ENCODE measurements at places on chromosomes 5 and 9.

GRCh38 chr5:172133359-172134029 lies 54.5 kb downstream of the STK10 start:
- no peak for DNase-seq

DNA sequence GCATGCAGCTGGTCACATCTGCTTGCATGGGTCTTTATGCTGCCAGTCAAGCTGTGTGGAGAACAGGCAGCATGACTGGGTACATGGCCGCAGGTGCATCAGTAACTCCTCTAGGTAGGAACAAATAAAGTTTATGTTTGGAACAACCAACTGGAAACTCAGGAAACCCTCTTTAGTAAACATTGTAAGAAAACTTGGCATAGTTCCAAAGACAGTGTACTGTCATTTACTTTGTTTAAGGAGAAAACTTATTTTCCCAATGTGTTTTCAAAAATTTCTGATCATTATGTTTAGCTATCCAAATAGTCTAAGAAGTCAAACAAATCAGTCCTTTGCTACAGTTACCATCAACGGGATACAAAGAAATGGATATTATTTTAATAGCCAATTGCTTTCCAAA lies 386.0 kb downstream of the CHSY3 start:
- DNase-seq = no peak

GRCh38 chr9:91001146-91001611 lies 199.6 kb downstream of the SYK start:
- no peak for DNase-seq

DNA sequence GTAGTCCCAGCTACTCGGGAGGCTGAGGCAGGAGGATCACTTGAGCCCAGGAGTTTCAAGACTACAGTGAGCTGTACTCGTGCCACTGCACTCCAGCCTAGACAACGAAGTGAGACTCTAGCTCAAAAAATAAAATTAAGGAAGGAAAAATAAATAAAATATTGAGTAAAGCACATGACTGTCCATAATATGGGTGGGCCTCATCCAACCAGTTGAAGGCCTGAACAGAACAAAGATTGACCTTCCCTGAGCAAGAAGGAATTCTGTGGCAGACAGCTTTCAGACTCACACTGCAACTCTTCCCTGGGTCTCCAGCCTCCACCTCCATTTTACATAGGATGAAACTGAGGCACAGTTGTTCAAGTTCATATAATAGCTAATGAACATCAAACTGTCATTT lies 72.3 kb downstream of the RAD23B start:
- DNase-seq = no peak

DNA sequence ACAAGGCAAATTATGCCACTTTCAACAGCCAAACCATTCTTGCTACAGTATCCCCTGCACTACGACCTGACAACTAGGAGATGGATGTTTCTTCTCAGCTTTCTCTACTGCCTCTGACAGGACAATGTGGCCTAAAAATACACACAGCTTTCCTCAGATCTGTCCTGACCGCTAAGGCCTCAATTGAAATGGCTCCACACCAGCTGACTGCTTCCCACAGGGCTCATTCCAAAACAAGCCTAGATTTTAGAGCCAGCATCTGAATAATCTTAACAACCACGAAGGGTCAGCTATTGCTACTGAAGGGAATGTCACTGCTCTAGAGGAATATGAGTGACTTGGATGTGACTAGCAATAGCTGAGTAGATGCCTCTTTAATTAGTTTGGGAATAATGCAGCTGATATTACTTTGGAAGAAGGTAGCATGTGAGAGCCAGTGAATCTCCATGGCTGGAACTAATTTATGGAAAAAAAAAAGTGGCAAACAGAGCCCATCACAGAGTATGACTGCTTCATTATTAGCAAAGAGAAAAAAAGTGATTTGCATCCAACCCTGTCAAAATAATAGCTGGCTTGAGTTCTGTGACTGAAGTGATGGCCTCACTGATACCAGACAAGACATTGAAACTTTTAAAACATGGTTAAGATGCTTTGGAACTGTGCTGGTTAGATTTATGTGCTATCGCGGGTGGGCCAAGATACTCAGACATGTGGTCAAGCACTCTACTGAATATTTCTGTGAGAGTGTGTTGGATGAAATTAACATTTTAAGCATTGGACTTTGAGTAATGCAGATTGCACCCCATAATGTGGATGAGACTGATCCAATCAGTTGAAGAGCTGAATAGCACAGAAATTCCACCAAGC lies 450.2 kb downstream of the NR2F1-AS1 start:
- DNase-seq = no peak

- DNase-seq = peak; percentile 10
Observed at GRCh38 chr9:112819635-112820496, 69.3 kb downstream of the SNX30 start.

DNA sequence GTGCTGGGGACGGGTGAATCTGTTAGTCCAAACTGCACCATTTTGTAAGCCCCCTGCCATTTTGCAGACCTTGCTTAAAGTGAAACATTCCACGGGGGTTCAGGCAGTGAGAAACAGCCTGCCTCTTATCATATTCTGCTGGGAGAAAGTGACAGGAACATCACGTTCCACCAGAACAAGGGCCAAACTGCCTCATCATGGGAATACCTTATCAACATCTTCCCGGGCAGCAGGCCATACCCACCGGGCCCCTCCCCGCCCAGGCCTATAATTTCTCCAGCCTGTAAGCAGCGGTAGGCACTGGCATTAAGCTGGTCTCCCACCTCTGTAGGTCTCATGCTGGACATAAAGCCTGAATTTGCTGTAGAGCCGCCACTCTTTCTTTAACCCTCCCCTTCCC lies 1.5 kb upstream of the CFAP77 start:
- no peak for DNase-seq

DNA sequence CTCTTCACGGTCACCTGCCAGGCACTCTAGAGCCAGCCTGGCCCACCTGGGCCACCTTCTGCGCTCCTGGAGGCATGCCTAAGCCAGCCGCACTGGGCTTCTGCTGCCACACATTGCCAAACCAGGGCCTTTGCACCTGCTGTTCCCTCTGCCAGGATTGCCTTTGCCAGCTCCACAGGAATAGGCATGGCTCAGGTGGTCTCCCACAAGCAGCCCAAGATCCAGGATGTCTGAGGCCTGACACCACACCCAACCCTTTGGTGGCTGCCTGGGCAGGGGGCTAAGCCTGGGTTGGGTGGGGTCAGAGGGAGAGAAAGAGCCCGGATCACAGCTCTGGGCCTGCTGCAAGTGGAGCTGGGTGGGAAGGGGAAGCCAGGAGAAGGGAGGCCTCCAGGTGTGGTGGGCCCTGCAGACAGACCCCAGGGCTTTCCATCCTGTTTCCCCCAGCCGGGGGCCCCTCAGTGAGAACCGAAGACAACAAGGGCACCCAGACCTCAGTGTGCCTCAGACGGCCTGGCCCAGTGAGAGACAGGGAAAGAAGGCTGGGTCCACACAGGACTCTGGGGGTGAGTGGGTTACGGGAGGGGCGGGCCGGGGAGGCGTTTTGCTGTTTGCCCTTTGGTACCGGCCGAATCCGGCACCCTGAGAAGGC lies 672 bp upstream of the SUSD3 start:
- no peak for DNase-seq

DNA sequence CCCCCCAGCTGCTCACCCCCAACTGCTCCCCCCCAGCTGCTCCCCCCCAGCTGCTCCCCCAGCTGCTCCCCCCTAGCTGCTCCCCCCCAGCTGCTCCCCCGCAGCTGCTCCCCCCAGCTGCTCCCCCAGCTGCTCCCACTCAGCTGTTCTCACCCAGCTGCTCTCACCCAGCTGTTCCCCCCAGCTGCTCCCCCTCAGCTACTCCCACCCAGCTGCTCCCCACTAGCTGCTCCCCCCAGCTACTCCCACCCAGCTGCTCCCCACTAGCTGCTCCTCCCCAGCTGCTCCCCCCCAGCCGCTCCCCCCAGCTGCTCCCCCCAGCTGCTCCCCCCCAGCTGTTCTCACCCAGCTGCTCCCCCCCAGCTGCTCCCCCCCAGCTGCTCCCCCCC lies 22.8 kb upstream of the AHRR start:
- no peak for DNase-seq

DNA sequence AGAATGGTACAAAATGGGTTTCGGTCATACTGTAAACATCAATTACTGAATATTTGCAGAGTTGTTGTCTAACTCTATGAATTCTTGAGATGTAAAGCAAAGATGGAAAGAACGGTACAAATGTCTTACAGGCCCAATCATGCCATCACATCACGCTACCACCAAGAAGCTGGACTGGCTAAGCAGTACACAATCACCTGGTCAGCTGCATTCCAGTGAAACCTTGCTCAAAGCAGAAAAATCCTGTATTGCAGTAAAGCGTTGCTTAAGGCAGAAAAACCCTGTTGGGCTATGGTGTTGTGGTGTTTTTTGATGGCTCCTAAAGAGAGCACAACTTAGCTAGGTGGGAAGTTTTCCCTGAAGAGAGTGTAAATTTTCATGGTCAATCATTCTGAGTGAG lies 112.6 kb upstream of the RASA1 start:
- no peak for DNase-seq

DNA sequence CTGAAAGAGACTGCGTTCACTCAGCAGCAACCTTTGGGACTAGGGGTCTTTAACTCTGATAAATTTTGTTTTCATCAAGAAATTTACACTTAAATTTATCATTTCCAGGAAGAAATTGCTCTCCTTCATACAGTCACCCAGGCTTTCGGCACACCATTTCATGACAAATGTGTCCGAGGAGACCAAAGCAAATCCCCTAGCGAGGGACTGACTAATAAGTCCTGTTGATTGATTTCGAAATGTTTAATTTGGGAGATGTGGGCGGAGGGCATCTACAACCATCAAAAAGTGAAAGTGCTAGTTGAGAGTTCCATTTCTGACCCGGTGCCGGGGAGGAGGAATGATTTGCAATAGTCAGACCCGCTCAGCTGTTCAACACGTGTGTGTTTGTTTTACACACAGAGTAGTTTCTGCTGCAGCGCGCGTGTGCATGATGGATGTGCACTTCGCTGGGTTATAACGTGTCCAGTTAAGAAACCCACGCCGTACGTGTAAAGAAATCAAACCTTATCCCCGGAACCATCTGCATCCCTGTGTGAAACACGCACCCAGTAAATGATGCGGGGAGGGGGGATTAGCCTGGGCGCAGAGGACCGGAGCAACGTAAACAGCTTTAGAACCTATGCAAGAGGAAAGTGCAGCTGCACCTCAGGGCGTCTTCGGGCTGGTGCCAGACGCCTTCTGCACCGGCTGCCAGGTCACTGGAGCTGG lies 845 bp upstream of the NR4A3 start:
- DNase-seq = no peak

GRCh38 chr5:90675222-90675621 lies 116.6 kb downstream of the ADGRV1 start:
- DNase-seq = no peak

- no peak for DNase-seq
Observed at GRCh38 chr9:112380825-112381221, 915 bp downstream of the HSDL2 start.

DNA sequence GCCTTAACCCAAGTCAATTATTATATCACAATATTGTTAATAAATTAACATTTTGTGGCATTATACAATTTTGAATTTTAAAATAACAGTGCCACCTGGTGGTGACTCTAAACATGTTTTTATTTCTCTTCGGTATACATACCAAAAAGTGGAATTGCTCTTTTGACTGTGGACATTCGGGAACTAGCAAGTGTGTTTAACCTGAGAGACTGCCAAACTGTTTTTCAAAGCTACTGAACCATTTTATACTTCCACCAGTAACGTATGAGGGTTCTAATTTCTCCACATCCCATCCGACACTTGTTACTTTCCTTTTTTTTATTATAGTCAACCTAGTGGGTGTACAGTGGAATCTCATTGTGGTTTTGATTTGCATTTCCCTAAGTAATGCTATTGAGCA lies 18.3 kb upstream of the HSDL2 start:
- DNase-seq = no peak

GRCh38 chr5:149400304-149400703 lies 21.2 kb upstream of the IL17B start:
- no peak for DNase-seq

DNA sequence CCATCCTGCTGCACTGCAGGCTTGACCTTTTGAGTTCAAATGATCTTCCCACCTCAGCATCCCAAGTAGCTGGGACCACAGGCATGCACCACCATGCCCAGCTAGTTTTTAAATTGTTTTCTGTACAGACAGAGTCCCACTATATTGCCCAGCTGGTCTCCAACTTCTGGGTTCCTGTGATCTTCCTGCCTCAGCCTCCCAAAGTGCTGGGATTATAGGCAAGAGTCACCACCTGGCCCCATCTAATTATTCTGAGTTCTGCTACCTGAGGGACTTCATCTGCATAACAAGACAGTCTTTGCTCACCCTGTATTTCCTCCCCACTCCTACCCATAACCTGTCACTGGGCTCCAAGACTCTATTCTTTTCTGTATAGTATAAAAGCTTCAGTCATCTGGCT lies 54.6 kb upstream of the CEMIP2 start:
- DNase-seq = no peak

DNA sequence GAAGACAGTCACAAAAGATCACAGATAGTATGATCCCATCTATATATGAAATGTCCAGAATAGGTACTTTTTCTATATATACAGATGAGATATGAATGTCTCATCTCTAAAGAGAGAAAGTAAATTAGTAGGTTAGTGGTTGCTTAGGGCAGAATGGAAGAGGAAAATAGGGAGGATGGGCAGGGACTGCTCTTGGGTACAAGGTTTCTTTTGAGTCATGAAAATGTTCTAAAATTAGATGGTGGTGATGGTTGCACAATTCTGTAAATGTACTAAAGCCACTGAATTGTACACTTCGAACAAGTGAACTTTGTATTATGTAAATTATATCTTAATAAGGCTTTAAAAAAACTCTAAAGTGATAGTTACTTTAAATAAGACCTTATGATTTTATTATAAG lies 59.6 kb upstream of the GRAMD2B start:
- no peak for DNase-seq

DNA sequence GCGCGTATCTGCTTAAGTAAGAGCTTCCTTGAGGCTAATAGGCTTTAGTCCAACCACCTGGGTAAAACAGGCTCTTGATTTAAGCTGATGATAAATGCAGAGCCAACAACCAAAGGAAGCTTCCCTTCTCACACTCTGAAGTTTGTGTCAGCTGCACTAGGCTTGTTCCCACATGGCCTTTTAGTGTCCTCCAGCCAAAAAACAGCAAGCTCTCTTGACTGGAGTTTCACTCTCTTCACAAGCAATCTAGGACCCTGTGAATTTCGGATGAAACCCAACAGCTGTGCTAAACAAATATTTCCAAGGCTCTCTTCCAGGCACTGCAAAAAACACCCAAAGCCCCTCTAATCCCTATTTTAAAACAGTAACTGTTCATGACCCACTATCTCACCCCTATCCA lies 63.9 kb downstream of the SAXO1 start:
- no peak for DNase-seq

GRCh38 chr5:76669245-76669644 lies 46.0 kb upstream of the F2RL2 start:
- no peak for DNase-seq
